T47D (cell line): ENCODE measurements at places on chromosomes 7 and 10.

- DNase-seq, result no peak
Observed at GRCh38 chr7:113283861-113284260, 165.5 kb upstream of the SMIM30 start.

GRCh38 chr7:120160166-120160565, 112.8 kb upstream of the KCND2 start:
- no peak for DNase-seq

DNA sequence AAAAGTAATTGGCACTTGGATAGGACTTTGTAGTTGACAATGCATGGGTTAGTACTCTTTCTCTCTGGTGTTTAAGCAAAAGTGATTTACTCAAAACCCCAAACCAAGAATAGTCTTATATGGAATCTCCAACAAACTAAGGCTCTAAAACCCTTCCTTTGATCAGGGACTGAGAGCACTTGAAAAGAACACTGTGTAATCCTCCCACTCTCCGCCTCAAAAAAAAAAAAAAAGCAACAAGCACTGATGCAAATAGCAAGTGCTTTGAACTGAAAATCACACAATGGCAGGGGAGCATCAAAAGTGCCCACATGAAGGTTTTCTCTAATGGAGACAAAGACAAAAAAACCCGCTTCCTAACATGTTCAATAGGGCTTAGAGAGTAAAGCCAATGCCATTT, 467.9 kb upstream of the AUTS2 start:
- no peak for DNase-seq

DNA sequence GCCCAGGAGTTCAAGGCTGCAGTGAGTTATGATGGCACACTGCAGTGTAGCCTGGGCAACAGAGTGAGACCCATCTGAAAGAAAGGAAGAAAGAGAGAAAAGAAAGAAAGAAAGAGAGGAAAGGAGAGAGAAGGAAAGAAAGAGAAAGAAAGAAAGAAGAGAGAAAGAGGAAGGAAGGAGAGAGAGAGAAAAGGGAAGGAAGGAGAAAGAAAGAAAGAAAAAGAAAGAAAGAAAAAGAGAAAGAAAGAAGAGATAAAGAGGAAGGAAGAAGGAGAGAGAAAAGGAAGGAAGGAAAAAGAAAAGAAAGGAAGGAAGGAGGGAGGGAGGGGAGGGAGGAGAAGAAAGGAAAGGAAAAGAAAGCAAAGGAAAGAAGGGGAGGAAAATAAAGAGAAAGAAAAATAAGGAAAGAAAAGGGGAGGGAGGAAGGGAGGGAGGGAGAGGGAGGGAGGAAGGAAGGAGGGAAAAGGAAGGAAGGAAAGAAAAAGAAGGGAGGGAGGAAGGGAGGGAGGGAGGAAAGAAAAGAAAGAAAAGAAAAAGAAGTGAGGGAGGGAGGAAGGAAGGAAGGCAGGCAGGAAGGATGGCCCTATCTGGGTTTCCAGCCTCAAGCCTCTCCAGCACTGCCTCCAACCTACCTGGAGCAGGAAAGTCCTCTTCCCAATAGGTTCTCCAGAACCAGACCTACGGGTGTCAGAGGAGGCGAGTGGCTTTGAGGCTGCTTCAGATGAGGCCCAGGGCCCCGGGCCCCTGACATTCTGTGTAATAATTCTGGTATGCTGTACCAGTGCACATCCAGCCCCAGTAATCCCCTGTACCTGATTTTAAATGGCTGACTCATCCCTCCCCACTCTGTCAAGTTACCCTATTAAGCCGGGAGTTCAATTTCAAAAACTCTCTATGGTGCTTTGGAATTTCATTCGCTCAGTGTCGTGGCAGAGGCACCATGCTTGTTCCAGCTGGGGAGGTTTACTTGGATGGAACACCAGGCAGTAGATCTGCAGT, 6.8 kb upstream of the PARD3 start:
- DNase-seq, result no peak
